ENCODE measurements at places on chromosomes 4 and X.

DNA sequence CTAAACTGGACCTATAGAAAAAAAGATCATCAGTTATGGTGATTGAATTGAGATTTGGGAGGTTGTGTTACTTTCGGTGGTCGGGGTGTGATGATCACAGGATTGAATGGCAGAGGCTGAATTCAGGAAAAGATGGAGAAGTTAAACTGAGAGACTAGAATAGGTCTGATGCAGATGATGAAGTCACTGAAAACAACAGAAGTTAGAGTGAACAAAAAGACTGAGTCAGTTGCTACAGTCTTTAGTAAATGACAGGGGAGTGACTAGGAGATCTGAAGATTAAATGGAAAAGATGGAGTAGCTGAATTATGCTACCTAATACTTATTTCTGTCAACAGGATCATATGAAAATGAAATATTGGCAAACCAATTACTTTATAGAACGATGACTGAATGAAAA lies 163.2 kb downstream of the RPA4 start:
- no peak for DNase-seq

DNA sequence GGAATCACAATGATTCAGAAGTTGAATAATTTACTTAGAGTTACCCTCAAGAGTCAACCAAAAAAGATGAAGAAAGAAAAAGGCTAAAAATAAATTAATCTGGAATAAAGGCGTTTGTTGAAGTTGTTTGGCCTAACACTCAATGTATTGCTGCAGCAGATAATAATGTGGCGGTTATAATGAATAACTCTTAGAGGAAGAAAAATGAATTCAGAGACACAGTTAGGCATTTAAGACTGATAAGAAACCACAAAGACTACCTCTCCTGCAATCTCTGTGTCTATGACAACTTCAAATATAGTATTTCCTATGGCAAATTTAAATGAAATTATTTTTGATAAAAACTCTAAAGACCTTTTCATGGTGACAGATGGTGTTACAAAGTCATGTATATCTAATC lies 1369.1 kb upstream of the AGA start:
- DNase-seq: no peak

- DNase-seq: no peak
These were observed 151.0 kb upstream of the PPARGC1A start for GRCh38 chr4:24040811-24041210.

DNA sequence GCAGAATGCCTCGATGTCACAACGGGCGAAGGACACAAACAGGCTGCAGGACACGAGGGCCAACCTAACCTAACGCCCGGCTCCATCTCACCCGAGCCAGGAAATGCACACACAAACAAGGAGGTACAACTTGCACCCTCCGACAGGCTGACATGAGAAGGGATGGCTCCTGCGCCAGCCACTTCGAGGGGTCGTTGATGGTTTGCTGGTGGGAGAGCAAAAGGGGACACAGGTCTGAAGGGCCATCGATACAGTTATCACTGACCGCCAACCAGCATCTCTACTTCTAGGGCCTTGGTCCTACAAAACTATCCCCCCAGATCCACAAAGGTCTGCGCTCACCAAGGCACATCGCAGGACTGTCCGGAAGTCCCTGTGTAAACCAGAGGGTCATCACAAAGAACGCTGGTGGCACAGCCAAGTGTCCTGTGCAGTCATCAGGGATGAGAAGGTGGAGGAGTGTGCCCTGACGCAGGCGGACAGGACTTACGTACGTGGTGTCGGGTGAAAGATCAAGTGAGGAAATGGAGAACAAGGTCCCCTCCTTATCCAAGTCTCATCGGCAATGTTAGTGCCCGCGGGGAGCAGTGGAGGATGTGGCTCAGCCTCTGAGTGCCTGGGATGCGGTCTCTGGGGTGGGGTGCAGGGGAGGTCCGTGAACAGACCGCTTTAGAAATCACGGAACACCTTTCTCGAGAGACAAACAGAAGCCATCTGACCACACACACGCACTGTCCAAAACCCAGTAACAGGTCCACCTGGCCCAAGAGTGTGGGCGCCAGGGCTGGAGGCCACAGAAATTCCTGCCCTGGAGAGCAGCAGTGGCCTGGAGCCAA lies 7.0 kb downstream of the MXD4 start:
- no peak for DNase-seq

DNA sequence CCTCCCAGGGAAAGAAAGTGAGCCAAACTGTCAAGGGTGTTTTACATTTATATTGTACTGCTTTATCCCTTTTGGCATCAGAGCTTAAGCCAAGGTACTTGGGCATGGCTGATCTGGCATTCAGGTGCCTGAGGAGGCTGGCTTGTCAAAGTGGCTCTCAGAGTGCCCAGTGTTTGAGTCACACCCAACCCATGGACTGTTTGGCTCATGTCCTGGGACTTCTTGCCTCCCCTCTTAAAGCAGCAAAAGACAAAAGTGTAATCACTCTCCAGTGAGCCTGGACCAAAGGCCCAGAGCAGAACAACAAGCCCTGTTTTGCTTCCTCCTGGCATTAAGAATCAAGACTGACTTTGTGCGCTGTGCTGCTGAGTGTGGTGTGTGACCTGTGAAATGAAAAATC lies 311.7 kb upstream of the TAPT1 start:
- DNase-seq: no peak

DNA sequence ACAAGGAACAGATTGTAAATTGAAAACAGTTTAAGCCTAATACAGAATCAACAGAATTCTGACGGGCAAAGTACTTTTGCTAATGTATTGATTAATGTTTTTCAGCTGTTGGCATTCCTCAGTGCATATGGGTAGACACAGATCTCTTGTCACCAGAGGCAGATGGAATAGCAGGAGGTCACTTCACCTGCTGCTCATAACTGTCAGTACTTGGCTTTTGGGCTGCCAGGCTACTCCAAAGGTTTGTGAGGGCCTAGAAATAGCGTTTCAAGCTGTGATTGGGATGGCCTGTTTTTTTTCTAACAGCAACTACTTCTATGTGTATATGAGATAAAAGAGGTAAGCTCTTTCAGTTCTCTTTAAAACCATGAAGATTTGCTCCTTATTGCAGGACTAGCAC lies 307.5 kb upstream of the ANXA10 start:
- DNase-seq: no peak

GRCh38 chr4:125750828-125751466 lies 436.2 kb downstream of the FAT4 start:
- peak; percentile 80 for DNase-seq

DNA sequence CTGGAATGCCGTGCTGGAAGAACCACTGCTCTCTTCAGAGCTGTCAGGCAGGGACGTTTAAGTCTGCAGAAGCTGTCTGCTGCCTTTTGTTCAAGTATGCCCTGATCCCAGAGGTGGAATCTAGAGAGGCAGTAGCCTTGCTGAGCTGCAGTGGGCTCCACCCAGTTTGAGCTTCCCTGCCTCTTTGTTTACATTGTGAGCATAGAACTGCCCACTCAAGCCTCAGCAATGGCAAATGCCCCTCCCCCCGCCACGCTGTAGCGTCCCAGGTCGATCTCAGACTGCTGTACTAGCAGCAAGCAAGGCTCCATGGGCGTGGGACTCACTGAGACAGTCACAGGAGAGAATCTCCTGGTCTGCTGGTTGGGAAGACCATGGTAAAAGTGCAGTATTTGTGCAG lies 34.8 kb upstream of the MUC7 start:
- peak; percentile 40 for DNase-seq

DNA sequence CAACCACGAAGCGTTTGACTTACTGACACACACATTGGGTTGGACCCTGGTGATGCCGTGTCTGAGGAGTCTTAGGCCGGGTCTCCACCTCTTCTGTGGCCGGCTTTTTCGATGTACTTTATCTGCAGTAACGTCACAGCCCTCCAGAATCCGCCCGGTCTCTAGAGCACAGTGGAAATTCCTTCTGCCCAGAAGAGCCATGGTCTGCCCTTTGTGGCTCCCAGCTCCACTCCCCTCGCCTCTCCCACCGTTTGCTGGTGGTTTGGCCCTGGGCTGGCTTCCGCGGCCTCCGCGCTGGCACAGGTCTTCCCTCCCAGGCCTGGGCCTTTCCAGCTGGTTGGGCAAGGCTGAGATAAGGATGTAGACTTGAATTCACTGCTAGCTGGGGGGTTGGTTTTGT lies 4.3 kb downstream of the MAEA start:
- no peak for DNase-seq
